Dermis microvascular lymphatic vessel endothelial cell (primary cell): ENCODE measurements at places on chromosomes 1 and 21.

GRCh38 chr1:39044762-39045161, 18.6 kb downstream of the NDUFS5 start:
- no peak for DNase-seq

- DNase-seq = no peak
Observed at GRCh38 chr1:2443277-2444137, 31.1 kb upstream of the PEX10 start.

DNA sequence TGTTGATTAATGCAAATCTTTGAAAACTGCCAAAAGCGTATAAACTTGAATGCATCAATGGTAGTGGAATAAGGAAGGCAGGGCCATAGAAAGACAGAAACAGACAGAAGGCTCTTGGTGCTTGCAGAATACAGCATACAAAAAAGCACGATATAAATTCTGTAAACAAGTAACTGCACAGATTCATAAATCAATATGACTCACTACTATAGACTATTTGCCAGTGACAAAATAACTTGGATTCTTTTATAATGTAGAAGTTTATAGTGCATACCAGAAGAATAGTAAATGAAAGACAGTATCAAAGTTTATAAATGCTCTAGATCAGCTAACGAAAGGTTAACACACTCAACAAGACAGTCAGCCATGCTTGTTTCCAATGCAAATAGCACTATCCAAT, 349.6 kb downstream of the PTBP2 start:
- no peak for DNase-seq

DNA sequence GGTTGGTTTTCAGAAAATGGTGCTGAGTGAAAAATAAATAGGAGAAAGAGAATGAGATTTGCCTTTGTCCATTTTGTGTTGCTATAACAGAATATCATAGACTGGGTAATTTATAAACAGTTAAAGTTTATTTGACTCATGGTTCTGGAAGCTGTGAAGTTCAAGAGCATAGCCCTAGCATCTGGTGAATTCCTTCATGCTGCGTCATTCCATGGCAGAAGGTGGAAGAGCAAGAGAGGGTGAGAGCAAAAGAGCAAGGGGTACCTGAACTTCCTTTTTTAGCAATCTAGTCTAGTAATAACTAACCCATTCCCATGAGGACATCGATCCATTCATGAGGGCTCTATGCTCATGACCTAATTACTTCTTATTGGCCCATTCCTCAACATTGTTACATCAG, 209.1 kb upstream of the ZP4 start:
- DNase-seq = no peak

DNA sequence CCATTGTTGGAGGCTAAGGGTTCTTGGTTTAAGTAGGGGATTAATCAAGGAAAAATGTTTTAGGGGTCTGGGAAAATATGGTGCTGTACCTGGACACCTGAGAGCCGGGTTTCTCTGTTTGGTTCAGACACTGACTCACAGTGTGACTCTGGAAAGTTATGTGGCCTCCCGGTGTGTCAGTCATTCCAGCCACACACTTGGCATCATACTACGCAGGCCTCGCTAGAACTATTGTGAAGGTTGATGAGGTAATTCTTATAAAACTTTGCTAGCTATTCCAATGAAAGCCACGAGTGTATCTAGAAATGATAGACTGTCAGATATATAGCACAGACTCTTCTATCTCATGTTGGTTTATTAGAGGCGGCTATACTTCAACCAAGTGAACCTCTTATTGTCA, 4.8 kb upstream of the CAMSAP2 start:
- DNase-seq = no peak

- DNase-seq = peak; percentile 72
Observed at GRCh38 chr1:56469640-56470371, 109.6 kb downstream of the PLPP3 start.

GRCh38 chr1:90781534-90781933, 64.4 kb upstream of the BARHL2 start:
- DNase-seq = no peak

DNA sequence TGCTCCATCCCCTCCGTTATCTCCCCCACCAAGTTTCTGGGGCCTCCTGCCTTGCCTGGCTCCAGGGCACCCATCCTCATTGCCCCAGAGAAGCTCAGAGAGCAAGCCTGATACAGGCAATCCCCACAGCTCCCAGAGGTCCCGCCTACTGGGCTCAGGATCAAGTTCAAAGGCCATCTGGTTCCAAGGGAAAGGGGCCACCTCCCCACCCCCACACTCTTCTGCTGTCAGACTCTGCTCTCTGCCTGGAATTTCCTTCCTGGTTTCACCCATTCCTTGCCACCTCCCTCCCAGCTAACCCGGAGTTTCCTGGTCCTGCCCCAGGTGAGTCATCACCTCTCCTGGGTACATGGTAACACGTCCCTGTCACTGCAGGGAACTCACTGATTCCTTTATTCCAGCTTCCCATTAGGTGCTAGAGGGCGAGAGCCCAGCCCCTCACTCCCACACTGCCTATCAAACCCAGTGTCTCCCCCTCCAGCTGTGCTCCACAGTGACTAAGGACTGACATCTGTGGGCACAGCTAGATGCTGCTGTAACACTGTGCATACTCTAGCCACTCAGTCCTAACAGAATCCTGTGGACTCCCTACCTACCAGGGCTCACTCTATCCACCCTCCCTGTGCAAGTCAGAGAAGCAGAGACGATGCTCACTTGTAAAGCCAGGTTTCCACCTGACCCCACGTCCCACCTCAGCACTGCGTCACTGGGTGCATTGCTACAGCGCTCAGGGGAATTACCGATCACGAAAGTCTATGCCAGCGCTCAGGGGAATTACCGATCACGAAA, 21.8 kb downstream of the RSPH1 start:
- DNase-seq = no peak

GRCh38 chr1:163144418-163144817, 58.3 kb downstream of the RGS5 start:
- DNase-seq = no peak

GRCh38 chr1:213934649-213935048, 53.1 kb upstream of the PROX1 start:
- no peak for DNase-seq

DNA sequence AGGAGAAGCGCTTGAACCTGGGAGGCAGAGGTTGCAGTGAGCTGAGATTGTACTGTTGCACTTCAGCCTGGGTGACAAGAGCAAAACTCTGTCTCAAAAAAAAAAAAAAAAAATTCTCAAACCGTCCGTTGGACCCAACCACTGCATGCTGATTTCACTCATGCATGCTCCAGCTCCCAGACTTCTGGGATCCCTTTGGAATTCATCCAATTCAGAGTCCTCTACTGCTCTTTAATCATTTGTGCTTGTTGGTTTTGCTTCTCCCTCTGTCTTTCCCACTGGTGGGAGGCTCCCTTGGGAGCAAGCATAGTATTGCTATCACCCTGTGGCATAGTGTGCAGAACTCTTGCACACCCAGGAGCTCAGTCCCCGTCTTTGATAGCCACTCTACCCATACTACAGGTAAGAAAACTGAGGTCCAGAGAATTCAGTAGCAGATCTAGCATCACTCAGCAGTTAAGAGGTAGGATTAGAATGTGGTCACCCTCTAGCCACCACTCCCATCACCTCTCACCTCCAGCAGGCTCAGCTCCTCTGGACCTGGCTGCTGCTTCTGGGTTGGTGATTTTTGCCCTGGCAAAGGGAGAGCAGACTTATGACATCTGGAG, 3.1 kb upstream of the LMNA start:
- DNase-seq = no peak

DNA sequence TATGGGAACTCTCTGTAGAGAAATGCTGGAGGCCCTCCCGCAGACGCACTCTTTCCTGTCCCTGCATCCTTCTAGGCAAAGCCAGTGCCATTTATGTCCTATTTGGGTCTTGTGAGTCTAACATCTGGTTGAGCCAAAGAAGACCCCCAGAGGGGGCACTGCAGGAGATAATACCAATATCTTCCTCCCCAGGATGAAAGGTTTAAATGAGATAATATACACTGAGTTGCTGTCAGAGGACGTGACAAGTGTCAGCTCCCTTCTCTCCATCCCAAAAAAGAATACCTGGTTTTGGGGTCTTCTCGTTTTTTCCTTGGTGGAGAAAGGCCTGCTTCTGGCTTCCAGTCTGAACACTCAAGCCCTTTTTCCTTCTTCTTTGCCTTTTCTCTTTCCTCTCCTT, 7.6 kb downstream of the TCEA3 start:
- no peak for DNase-seq

GRCh38 chr1:165574295-165574694, 30.5 kb downstream of the LRRC52 start:
- DNase-seq = no peak

- peak; percentile 85 for DNase-seq
Observed at GRCh38 chr1:161389691-161390558, 22.2 kb upstream of the CFAP126 start.

GRCh38 chr1:112063781-112064728, 74.6 kb upstream of the KCND3 start:
- peak; percentile 60 for DNase-seq

GRCh38 chr1:161359291-161359690, 8.4 kb downstream of the CFAP126 start:
- peak; percentile 45 for DNase-seq

GRCh38 chr1:211647711-211648121, 27.7 kb downstream of the NEK2 start:
- DNase-seq = no peak

- no peak for DNase-seq
Observed at GRCh38 chr1:228827019-228827418, 91.7 kb downstream of the RHOU start.

GRCh38 chr1:181936269-181936668, 125.2 kb downstream of the ZNF648 start:
- no peak for DNase-seq

DNA sequence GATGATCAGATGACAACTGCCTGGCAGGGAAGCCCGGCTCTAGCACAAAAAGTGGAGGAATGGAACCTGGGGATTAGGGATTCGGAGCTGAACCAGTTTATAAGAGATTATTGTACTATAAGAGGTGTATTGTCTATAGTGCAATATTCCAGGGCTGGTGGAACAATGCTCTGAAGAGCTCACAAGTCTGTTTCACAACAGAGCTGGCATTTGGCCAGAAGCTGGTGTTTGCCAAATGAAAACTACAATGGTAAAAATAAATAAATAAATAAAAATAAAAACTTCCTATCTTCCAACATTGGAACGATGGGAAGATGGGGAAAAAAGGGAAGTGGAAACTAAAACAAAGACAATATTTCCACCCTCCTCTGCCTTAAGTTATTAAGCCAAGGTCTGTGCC, 73.5 kb downstream of the CHODL start:
- no peak for DNase-seq

DNA sequence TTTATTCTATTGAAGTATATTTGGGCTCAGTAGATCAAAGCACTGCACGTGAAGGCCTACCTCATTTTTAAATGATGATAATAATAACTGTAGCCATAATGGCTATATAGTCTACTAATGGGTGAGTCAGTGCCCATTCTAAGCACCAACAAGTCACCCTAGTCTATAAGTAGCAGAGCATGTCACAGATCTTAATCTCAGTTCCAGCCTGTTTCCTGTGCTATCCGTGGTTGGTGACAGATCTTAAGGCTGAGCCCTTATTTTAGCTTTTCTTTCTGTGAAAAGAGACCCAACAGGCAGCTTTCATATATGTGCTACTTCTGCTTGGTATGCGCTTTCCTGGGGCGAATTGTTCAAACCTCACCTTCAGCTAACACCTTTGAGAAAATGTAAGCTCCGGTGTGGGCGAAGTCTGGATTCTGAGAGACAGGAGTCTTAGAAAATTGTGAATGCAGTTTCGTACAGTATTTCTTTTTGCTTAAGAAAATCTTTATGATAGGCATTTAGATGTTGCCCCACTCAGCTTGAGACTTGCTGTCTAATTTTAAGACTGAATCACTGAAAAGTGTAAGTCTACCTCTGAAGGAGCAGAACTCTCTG, 59.6 kb downstream of the FMN2 start:
- no peak for DNase-seq

DNA sequence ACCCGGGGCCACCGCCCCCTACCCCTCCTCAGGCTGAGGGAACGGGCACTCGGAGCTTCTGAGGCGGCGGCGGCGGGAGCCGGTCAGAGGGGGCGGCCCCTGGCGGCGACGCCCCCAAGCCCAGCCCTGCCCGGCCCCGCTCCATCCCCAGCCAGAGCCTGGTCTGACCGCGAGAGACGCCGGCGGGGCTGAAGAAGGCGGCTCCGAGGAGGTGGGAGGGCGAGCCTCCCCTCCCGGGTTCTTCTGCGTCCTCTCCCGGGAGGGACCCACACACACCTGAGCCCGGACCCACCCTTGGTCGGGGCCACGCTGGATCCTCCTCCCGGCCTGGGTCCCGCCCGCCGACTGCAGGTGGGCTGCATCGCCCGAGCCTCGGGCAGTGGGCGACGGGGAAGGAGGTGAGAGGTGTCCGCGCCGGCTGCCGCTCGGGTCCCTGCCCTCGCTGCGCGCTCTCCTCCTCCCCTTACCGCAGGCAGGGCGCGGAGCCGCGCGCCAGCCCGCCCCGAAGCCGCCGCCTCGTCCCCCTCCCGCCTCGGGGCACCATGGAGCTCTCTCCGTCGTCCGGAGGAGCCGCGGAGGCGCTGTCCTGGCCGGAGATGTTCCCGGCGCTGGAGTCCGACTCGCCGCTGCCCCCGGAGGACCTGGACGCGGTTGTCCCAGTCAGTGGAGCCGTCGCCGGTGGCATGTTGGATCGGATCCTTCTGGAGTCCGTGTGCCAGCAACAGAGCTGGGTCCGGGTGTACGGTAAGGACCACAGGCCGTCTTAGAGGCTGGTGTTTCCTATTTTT, at the start of gene RASAL2:
Gene RASAL2 (plus strand): TSS at position 154 of the 788 bp plus-strand sequence. CDS start 389 bp downstream, at position 543.
- peak; percentile 84 for DNase-seq

- DNase-seq = no peak
Observed at GRCh38 chr1:236904892-236905741, 99.1 kb downstream of the MT1HL1 start.

- no peak for DNase-seq
Observed at GRCh38 chr1:200021577-200022238, 5.8 kb upstream of the NR5A2 start.

DNA sequence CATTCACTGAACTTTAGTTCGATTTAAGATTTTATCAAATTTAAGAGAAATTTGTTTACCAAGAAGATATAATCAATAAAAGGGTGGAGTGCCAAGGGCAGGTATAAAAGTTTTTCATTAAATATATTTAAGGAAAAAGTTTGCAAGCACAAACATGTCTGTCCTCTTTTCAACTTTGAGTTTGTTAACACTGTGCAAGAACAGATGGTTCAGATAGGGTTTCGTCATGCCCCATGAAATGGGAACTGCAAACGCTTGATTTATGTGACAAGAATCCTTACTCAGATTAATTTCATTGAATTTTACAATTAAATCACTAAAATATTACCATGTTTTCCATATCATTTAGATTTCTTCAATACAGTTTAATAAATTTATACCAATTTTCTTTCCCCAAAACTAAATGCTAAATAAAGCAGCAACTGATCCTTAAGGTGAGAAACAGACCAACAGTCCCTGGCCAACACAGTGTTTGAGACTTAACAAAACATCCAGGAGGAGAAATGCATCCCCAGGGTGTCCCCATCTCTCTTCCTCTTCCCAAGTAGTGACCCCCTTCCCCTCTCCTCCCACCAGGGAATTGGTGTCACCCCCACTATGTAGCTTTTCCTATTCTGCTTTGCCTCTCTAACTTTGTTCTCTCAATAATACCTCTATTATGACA, 292.9 kb downstream of the LTN1 start:
- no peak for DNase-seq
